ENCODE measurements at places on chromosomes 16 and 17.

DNA sequence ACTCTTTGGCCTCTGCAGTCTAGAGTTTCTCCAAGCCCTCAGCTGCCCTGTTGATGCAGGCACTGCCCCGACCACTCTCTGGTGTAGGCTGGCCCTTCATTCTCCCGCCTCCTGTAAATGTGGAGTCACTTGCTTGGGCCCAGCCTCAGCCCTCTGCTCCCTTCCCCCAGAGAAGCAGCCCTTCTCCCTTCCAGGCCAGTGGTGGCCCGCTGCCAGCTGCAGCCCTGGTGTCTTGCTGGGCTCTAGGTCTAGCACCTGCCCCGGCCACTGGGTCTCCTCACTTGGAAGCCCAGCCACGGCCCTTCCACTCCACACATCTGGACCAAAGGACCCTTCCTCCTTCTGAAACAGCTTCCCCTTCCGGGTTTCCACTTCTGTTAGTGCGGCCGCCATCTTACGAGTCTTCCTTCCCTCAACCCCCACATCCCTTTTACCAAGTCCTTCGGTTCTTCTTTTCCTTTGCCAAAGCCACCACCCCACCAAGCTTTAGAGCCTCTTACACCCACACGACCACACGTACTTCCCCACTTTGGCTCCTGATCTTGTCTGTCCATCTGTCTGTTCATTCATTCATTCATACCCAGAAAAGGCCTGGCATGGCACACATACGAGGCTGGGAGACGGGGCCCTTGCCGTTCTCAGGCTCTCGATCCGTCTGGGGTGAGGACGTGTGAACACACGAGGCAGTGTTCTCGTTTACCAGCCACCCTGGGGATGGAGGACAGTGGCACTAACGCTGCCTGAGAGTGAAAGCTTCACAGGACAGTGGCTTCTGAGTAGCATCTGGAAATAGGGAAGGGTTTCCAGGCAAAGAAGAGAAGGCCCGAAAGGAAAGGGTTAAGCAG is 68.0 kb downstream of the ABR start:
- no peak for DNase-seq

DNA sequence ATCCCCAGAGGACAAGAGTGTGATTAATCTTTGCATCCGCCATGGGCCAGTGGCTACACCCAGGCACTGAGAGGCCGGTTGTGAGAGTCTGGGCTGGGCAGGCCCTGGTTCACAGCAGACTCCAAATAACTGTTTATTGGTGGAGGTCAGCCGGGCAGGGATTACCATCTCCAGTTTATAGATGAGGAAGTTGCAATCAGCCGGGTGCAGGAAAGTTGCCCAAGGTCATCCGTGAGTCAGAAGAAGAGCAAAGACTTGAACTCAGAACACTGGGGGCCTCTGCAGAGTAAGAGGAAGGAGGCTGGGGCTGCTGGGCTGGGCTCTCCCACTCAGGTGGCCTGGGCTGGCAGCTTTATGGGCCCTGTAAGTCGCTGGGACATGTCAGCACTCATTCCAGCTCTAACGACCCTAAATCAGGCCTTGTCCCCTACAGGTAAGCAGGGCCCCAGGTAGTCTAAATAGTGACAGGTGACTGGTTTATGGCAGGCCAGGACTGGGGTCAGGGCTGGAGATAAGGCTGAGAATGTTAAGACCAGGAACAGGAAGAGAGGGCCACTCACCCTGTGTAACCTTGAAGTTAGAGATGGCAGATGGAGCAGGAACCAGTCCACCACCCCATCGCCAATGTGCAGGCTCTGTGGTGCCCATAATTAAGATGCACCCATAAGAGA is 2.1 kb upstream of the CA4 start:
- DNase-seq, result no peak

DNA sequence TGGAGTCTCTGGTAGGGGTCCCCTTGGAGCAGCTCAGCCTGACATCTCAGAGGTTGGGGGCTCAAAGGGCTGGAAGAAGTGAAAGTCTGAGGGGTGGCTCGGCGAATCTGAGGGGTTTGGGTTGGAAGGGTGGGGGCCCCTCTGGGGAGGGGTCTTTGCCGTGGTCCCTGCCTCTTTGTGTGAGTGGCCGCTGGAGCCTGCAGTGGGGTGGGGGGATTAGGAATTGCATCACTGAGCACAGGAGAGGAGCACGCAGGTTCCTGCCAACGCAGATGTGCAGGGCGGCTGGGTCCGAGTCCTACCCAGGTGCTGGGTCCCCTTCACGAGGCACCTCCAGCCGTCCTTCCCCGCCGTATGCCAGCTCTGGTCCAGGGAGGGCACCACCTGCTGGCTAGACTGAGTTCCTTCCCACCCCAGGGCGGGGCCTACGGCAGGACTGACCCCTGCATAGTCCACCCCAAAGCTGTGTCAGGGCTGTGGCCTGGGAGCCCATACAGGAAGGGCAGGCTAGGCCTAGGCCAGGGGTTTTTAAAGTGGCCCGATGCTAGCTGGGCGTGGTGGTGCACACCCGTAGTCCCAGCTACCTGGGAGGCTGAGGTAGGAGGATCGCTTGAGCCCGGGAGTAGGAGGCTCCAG is 9.9 kb downstream of the FMNL1 start:
- no peak for DNase-seq

DNA sequence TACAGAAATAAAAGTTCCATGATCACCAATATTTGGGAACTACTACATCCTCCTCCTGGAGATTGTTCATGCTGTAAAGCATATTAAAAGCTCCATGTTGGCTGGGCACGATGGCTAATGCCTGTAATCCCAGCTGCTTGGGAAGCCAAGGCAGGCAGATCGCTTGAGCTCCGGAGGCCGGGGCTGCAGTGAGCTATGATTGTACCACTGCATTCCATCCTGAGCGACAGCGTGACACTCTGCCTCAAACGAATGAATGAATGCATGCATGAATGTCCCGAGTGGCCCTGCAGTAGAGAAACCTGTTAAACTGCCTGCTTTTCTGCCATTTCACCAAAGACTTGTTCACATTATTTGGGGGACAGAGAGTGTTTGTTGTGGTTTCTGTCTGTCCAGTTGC is 15.0 kb downstream of the CNEP1R1 start:
- DNase-seq, result no peak

DNA sequence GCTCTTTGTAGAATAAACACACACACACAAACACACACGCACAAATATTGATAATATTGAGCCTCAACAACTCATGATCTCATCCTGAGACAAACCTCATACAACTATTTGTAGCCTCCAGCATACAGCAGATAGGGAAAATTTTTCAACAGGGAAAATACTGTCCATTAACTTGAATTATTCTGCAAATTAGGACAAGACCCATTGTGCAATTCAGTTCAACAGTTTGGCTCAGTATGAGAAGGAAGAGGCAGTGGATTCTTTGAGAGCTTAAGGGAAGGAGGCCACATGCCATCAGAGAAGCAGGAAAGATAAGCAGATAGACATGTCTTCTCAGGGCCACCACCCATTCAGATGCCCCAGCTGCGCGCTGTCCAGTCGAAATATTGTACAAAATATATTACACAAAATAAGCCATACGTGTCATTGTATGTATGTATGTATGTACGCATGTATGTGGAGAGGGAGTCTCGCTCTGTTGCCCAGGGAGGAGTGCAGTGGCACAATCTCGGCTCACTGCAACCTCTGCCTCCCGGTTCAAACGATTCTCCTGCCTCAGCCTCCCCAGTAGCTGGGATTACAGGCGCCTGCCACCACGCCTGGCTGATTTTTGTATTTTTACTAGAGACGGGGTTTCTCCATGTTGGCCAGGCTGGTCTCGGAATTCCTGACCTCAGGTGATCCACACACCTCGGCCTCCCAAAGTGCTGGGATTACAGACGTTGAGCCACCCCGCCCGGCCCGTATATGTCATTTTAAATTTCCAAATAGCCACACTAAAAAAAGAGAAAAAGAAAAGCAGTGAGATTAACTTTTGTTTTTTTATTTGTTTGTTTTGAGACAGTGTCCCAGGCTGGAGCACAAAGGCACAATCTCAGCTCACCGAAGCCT is 1.8 kb downstream of the ZC3H7A start:
- no peak for DNase-seq

DNA sequence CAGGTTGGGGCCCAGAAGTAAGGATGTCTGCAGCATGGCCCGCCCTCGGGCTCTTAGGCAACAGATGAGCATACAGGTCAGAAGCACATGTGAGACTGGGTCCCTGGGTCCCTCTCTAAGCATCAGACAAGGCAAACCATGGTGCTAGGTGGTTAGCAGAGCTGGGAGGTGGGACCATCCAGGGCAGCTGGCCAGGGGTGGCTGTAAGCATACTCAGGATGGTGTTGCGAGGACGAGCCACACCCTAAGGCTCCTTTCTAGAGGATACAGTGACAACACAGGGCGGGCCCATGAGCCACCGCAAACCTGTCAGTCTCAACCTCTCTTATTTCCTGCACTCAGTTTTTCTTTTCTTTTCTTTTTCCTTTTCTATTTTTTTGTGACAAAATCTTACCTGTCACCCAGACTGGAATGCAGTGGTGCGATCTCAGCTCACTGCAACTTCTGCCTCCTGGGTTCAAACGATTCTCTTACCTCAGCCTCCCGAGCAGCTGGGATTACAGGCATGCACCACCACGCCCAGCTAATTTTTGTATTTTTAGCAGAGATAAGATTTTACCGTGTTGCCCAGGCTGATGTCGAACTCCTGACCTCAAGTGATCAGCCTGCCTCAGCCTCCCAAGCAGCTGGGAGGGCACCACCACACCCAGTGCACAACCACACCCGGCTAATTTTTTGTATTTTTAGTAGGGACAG is 3.6 kb downstream of the FA2H start:
- no peak for DNase-seq

DNA sequence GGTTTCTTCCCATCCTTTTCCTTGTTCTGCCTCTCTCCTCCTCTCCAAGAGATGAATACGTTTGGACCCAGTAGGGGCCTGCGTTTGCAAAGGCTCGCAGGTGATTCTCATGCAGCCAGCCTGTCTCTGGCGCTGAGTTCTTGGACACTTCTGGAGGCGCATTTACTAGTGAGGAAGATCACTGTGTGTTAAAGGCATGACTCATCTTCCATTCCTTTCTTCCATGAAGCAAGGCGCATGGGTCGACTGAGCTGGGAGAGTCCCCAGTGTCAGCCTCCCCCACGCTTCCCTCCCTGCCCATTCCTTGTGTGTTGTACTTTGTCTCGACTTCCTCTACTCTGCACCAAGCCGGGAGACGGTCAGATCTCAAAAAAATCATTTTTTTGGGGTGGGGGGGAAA is 159.9 kb upstream of the EEF2KMT start:
- no peak for DNase-seq

GRCh38 chr16:31190061-31190460 is 10.1 kb downstream of the FUS start:
- no peak for DNase-seq

DNA sequence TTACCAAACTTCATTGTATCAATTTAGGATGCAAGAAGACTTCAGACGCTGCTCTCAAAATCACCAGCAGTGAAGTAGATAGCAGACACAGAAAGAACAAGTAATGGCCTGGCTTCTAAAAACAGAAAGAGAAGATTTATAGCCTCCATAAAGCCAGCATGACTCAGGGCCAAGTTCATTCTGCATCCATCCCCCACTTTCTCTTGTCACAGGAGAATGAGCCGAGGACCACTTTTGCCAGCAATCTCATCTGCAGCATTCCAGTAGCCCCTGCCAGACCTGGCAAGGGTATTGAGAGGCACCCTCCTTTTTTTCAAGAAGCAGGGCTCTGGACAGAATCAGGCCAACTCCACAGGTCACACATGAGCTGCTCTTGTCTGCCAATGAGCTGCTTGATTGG is 355.4 kb upstream of the SOX9 start:
- DNase-seq, result no peak

Measured in ureter (tissue), 1 donor.